ENCODE measurements at places on chromosomes 5 and 9.

DNA sequence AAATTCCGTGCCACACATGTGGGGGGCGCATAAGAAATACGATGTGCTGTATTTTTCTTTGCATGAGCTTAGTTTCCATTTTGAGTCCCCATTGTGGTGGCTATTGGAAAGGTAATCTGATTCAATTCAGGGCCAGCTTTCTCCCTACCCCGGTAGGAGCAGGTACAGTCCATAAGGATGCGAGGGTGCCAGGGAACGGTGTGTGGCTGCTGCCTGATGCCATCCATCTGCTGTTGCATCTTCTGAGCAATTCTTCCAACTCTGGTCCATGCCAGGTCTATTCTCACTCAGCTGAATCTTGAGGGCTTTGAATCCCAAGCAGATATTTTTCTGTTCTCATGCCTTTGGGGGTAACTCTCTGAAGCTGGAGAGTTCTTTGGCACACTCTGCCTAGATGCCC, 392.7 kb downstream of the AGTPBP1 start:
- DNase-seq, result no peak

DNA sequence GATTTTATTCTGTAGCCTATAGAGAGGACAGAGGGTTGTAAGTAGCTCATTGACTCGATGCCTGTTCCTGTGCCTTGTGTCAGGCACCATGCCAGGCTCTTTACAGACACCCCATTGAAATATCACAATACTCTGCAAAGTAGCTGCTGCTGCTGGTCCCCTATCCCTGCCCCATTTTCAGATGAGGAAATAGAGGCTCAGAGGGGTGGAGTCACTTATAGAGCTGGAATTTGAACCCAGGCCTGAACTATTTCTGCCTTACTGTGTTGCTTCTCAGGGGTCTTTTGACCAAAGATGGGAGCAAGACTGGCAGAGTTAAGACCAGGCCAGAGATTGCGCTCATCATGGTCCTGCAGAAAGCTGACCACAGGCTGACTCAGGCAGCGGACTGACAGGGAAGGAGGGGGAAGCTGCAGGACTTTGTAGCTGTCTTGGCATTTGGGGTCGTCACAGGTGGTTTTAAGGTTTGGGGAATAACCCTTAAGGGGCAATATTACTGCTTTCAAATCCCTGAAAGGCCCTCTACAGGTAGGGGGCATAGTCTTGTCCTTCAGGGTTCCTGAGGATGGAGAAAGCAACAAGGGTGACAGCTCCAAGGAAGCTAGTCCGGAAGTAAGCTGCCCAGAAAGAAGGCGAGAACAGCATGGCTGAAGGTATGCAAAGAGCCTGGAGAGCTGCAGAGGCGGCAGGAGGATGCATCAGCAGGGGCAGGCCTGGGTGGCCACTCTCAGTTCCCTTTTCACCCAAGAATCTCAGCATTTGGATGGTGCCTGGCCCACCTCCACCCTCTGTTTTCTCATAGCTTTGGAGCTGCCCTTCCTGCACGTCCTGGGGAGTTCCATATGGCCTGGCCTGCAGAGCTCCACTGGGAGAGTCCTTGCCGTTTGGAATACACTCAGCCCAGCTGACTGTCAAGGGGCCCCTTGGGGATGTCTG, 18.3 kb upstream of the NDST1 start:
- DNase-seq, result no peak

DNA sequence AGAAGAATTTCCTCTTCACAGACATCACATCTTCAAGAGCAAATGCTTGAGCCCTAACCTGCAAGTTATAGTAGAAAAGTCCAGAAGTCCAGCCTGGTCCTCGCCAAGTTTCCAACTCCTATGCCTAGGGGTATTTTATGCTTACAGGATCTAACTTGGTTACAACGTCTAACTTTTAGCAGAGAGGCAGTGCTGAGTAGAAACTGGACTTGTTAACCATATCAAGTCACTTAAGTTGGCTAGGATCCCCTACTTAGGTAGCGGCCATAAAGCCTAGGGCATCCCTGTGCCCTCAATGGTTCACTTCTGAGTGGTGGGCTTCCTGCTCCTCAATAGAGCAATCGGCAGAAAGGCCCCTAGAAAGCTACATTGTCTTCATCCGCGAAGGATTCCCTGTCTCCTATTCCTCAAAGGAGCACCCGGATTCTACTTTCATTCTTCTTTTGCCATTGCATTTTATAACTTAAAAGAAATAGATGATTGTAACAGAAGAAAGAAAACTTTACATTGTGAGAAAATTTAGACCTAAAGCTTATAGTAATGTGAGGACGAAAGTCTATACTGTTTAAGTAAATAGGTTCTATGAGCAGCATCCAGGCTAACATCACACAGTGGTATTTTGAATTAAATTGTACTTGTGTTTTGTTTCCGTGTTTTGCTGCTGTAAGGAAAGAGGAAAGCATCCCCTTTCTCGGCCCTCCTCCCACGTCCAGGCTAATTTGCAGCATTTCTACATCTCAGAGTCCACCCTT, 1.3 kb upstream of the MTAP start:
- DNase-seq, result no peak

GRCh38 chr5:106966686-106967315, 703.9 kb downstream of the EFNA5 start:
- no peak for DNase-seq

- peak; percentile 95 for DNase-seq
These were observed 24.4 kb upstream of the GRPEL2 start for GRCh38 chr5:149320791-149321330.

- no peak for DNase-seq
These were observed 86.6 kb downstream of the GABRA1 start for GRCh38 chr5:161934486-161934885.

DNA sequence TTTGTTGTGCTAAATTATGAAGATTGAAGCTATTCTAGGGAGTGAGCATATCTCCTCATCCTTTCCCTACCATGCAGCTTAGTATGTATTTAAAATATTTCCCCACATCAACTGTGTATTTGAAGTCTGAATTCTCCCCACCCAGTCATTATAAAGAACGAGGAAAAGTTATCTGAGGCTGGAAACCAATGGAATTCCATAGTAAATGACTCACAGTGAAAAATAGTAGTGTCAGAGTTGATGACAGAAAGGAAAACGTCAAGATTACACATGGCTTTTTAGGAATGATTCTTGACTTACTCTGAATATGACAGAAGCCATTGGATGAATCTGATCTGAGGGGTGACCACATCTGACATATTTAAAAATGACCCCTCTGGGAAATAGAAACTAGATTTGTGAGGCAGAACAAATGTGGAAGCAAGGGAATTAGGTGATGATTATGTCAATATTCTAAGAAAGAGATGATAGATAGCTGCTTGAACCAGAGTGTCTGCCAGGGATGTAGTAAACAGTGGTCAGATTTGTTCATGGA, 1768.9 kb upstream of the CDH9 start:
- DNase-seq, result no peak

DNA sequence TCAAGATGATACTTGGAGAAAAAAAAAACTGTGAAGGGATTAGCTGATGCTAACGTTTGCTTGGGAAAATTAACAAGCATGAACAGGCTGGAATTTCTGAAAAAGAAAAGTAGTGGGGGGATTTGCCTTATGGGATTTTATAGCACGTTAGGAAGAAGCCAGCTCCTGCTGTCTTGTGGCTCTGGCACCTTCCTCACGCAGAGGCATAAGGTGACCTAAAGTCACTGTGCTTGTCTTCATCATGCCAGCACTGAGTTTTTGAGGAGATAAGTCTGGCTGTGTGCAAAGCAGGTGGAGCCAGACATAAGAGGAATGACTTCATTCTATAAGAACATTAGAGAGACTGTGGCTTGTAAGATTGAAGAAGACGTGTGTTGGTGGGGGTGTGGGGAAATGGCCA, 94.4 kb upstream of the MAP1B start:
- no peak for DNase-seq

DNA sequence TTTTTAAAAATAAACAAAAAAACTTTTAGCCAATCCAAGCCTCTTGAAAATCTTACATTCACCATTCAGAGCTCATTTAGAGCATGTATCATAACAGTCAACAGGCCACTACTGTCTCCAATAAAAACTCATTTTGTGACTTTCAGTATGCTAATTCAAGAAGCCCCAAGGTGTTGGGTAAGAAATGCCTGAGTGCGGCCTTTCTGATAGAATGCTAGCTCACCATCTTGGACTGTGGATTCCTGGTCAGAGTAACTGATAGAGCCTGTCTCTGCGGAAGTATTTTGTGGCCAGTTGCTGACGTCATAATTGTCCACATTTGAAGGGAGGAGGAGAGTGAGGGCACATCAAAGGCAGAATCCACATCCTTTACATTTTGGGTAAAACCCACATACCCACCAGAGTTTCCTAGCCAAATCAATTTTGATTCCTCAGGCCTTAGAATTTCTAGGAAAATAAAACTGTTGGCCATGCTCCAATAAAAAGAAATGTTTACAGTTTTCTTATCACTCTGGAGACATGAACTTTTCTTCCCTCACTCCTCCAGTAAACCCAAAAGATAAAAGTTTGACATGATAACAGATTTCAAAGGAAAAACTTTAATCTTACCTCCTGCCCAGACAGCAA, 41.1 kb upstream of the ERCC6L2 start:
- no peak for DNase-seq

- DNase-seq, result no peak
These were observed 301.1 kb downstream of the NR3C1 start for GRCh38 chr5:143102411-143102810.

DNA sequence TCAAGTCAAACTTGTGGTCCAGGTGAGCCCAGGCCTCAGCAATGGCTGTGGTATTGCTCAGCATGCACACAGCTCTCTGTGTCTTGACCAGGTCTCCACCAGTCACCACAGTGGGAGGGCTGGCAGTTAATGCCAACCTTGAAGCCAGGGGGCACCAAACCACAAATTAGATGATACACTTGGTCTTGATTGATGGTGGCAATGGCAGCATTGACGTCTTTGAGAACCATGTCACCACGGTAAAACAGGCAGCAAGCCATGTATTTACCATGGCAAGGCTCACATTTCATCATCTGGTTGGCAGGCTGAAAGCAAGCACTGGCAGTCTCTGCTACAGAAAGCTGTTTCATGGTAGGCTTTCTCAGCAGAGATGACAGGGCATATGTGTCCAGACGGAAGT, 40.0 kb downstream of the NIM1K start:
- DNase-seq, result no peak

DNA sequence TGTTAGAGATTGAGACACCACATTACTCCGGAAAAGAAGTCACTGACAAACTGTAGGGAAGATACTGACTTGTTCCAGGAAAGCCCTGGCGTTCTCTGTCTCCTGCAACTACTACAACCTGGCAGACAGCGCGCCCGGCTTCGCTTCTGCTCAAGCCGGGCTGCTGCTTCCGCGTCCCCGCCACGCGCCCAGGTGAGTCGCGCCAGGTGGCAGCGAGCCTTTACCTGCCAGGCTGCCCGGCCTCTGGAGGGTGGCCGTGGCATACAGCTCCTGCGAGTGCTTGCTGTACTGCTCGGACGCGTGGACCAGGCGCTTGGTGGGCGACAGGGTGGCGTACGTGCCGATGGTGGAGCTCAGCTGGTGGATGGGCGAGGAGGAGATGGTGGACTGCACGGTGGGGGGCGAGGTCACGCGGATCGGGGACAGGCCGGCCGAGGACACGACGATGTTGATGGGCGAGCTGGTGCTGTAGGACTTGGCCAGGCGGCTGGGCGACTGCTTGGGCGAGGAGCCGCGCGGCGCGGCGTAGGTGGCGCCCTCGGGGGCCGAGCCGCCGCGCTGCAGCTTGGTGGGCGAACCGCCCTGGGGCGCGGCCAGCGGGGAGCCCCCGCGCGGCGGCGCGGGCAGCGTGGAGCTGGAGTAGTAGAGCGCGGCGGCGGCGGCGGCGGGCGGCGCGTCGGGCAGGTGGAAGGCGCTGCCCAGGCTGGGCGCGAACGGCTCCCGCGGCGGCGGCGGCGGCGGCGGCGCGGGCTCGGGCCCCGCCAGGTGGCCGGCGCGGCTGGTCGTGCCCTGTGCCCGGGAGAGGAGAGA, 519.6 kb downstream of the CTNND2 start:
- DNase-seq, result peak; percentile 6

DNA sequence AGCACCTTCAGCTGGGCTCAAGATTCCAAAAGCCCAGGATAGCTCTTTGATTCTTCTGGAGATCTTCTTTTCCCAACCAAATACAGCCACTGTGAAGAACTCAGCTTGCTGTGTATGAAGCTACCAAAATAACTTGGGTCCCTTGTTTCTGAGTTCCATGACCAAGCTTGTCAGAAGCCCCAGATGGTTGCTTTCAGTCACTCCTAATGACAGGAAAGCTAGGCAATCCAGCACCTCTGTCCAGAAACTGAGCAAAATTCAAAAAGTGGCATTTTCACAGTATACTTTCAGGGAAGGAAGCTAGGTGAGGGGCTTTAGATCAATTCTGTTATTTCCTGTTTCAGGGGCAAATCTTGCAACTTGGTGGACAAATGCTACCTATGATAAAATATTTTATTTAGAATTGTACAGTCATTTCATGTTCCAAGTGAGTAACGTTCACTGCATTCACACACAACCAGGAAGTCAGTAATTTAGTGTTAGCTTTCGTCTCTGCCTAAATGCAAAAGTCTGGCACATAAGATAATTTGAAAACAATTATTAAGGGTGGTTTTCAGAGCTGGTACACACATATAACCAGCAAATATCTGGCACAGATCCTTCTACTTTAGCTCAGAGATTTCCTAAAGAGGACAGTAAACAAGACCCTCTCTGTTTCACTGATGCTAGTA, 330.1 kb downstream of the GLIS3 start:
- DNase-seq, result no peak

- DNase-seq, result no peak
These were observed 117.6 kb upstream of the ANKRD55 start for GRCh38 chr5:56350597-56351170.

GRCh38 chr5:42894057-42894456, 82.4 kb upstream of the SELENOP start:
- no peak for DNase-seq

GRCh38 chr5:127590156-127590722, 58.6 kb upstream of the CTXN3 start:
- DNase-seq, result no peak

DNA sequence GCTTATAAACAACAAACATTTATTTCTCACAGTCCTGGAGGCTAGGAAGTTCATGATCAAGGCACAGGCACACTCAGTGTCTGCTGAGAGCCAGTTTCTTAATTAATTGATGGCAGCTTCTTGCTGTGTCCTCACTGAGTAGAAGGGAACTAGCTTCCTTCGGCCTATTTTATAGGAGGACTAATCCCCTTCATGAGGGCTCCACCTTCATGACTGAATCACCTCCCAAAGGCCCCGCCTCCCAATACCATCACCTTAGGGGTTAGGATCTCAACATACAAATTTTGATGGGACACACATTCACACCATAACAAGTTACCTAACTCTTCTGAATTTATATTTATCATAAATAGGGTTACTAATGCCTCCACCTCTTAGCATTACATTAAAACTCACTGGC, 129.8 kb downstream of the GNAQ start:
- DNase-seq, result no peak

- no peak for DNase-seq
These were observed 168.7 kb upstream of the GNA14 start for GRCh38 chr9:77816641-77817341.

DNA sequence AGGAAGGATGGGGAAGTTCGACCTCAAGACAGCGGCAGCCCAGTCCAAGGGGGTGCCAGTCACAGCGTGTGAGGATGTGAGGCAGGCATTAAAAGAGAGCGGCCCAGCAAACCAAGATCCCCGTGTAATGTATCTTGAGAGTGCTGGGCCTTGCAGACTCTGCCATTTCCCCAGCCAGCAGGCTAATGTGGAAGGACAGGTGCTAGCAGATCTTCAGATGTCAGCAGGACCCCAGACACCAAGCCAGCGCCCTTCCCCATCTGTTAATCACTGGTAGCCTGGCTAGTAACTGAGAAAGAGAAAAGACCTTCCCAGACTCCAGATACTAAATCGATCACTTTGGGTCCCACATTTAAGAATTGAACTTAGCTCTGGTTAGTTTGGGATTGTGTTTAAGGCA, 62.2 kb downstream of the NTRK2 start:
- DNase-seq, result no peak

All from LNCaP clone FGC (cell line).